ENCODE measurements at places on chromosomes 4 and X.
A peak's percentile ranks its signal among the peaks of the same experiment; 100 is the strongest.

DNA sequence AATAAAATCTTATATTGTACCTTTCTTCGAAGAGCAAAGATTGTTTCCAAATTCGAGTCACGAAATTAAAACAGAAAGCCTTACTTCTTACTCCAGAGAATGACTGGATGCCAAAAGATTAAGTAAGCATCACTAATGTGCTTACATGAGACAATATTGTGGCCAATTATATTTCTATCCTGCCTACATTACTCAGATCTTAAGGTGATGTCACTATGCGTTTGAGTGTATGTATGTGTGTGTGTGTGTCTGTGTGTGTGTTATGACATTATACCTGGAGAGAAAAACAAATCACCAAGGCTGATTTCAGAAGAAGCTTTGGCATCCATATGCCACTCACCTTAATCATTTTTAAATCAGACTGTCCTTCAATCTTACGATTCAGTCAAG lies 556.3 kb downstream of the PPARGC1A start:
- peak; percentile 22 for DNase-seq

GRCh38 chr4:101345596-101346350 lies 1.6 kb downstream of the PPP3CA start:
- DNase-seq = peak; percentile 47

DNA sequence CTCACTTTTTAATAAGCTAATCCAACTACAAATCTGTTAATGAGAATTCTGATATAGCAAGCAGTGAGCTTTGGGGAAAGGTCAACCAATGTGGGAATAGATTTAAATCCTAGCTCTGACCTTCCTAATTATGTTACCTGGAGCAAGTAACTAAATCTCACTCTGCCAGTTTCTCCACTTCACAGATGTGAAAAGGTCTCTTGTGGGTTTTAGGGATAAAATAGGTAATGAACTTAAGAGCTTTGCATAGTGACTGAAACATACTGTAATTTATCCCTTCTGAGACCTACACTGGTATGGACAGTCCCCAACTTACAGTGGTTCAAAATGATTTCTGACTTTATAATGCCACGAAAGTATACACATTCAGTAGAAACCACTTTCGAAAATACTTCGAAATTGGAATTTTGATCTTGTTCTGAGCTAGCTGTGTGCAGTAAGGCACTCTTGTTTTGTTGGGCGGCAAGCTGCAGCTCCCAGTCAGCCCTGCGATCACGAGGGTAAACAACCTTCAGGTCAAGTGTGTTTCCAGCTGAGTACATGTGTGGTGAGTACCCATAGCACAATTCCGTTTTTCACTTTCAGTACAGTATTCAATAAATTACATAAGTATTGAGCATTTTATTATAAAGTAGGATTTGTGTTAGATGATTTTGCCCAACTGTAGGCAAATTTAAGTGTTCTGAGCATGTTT lies 93.7 kb downstream of the ADGRL3 start:
- no peak for DNase-seq

- DNase-seq = no peak
Measured at GRCh38 chr4:87502580-87503238, 26.5 kb downstream of the SPARCL1 start.

GRCh38 chrX:46251755-46252154 lies 293.5 kb downstream of the ZNF674 start:
- DNase-seq = peak; percentile 40

- DNase-seq = no peak
Measured at GRCh38 chr4:16931339-16932305, 33.2 kb upstream of the LDB2 start.

- DNase-seq = no peak
Measured at GRCh38 chrX:23505531-23506303, 161.6 kb upstream of the PRDX4 start.

GRCh38 chrX:15680401-15680800 lies 15.8 kb upstream of the CLTRN start:
- DNase-seq = peak; percentile 85
